ENCODE measurements at places on chromosomes 6 and 20.

DNA sequence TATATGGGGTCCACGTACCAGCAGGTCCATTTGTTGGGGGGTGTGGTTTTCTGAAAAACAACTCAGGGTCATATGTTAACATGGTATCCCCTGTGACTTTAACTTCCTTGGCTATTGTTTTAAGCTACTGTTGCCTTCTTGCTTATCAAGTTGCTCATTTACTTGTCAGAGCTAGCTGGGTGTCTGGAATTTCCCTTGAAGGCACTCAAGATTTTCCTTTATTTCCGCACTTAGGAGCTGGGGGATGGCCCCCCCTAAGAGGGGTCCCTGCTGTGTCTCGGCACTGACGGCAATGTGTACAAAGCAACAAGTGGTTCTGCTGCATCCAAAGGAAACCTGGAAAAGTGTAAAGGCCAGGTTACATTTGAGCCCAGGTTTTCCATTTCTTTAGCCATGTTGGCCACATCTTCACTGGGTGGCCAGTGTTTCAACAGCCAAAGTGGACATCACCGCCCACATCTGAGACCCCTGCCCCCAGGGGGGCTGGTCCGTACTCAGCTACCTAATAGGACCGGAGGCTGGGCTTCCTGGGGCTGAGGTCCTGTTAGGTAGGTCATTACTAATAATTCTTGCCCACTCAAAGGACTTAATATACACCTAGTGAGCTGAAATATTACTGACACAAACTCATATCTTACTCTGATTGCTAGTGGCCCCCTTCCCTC is 24.8 kb upstream of the SYNDIG1 start:
- no peak overlapping the region for H3K27ac ChIP-seq
- H3K36me3 ChIP-seq: no peaks in the 10 kb centered on the region
- DNase-seq: no peak

DNA sequence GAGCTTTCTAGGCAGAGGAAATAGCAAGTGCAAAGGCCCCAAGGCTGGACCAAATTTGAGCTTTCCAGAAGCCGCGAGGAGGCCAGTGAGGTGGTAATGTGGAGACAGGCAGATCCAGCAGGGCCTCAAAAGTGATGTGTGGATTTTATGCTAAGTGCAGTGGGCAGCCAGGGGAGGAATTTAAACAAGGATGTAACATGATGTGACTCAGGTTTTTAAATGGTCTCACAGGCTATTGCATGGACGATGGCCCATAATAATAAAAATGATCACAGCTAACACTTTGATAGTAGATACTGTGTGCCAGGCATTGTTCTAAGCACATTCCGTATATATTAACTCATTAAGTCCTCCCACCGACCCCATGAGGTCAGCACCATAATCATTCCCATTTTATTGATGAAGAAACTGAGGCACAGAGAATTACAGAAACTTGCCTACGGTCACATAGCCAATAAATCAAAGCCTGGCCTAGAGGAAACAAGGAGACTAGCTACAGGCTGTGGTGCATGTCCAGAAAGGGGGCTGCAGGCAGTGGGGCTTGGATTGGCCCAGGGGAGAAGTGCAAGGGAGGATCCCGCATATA is 18.0 kb upstream of the PREX1 start:
- peak overlapping the region; percentile 27 for H3K4me3 ChIP-seq
- no peaks in the 10 kb centered on the region for H3K36me3 ChIP-seq
- DNase-seq: no peak
- no peaks in the 10 kb centered on the region for H3K27me3 ChIP-seq
- H3K4me1 ChIP-seq: peaks cover 7% of the 10 kb centered on the region

- H3K4me1 ChIP-seq: no peaks in the 10 kb centered on the region
- no peak overlapping the region for H3K4me3 ChIP-seq
- peaks cover 12% of the 10 kb centered on the region for H3K36me3 ChIP-seq
- DNase-seq: no peak
- H3K27me3 ChIP-seq: peaks cover 1% of the 10 kb centered on the region
- H3K27ac ChIP-seq: no peak overlapping the region
Measured at GRCh38 chr6:21791581-21791980, 198.0 kb downstream of the SOX4 start.

GRCh38 chr20:15951658-15952057 is 621.6 kb downstream of the KIF16B start:
- H3K4me3 ChIP-seq: no peak overlapping the region
- no peak for DNase-seq
- H3K36me3 ChIP-seq: no peaks in the 10 kb centered on the region
- no peaks in the 10 kb centered on the region for H3K4me1 ChIP-seq
- H3K27me3 ChIP-seq: peaks cover 3% of the 10 kb centered on the region
- no peak overlapping the region for H3K27ac ChIP-seq

- no peaks in the 10 kb centered on the region for H3K27me3 ChIP-seq
- H3K4me3 ChIP-seq: no peak overlapping the region
- no peaks in the 10 kb centered on the region for H3K36me3 ChIP-seq
- no peak overlapping the region for H3K27ac ChIP-seq
- H3K4me1 ChIP-seq: peaks cover 2% of the 10 kb centered on the region
Measured at GRCh38 chr6:138261116-138261780, 43.0 kb upstream of the PBOV1 start.

DNA sequence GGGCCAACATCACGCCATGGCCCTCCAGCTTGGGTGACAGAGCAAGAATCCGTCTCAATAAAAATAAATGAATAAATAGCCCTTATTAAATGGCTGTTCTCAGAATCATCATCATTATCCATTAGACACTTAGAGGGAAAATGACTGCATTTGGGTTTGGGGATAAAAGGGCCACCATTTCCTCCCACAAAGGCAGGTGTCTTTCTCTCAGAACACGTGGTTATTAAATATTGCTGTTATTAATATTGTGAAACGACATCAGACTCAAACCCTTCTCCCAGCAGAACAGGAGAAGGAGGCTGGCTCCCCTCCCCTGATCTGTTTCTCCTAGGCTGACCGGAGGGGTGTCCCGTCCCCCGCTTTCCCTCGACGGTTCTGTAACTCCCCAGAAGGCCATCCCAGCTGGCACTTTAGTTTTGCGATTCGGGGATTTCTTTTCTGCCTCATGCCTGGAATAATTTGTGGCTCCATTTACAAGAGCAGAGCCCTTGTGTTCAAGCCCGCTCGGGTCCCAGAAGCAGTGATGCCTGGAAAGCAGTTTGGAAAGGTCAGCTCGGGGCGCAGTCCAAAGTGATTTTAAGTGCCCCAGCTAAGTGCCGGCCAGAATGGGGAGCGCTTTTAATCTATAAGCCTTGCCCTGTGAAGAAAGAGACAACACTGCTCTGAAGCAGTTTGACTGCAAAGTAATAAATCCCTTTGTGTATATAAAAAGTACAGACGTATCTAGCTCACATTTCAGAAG is 41.9 kb downstream of the EYA2 start:
- H3K27ac ChIP-seq: no peak overlapping the region
- H3K4me1 ChIP-seq: no peaks in the 10 kb centered on the region
- no peaks in the 10 kb centered on the region for H3K36me3 ChIP-seq
- H3K27me3 ChIP-seq: peaks cover 2% of the 10 kb centered on the region

- H3K27ac ChIP-seq: no peak overlapping the region
- DNase-seq: no peak
- no peaks in the 10 kb centered on the region for H3K4me1 ChIP-seq
- no peak overlapping the region for H3K4me3 ChIP-seq
- peaks cover 8% of the 10 kb centered on the region for H3K36me3 ChIP-seq
Measured at GRCh38 chr6:52115891-52116604, 28.6 kb upstream of the PKHD1 start.

- peaks cover 4% of the 10 kb centered on the region for H3K27me3 ChIP-seq
- no peak for DNase-seq
- H3K27ac ChIP-seq: no peak within 1 kb of the TSS
- peaks cover 3% of the 10 kb centered on the region for H3K36me3 ChIP-seq
- H3K4me1 ChIP-seq: no peaks in the 10 kb centered on the region
Measured at GRCh38 chr6:52087498-52087999, at the start of gene PKHD1. Gene PKHD1 (minus strand): TSS chr6:52087613. CDS start chr6:52084933, 2,680 bp downstream.

DNA sequence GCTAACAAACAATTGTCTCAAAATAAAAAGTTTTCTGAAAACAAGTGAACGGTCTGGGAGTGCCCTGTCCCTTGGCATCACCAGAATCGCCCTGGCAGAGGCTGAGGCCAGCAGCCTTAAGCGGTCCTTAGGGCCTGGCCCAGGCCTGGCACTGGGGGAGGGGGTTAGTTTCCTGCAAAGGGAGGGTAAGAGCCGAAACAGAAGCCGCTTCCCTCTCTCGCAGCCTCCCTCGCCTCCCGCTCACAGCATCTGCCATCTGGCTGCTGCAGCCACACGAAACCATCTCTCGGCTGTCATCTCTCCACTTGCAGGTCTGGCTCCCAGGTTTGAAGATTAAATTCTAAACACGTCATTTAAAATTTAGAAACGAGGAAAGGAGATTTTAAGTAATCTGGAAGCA is 31.5 kb downstream of the PMEPA1 start:
- H3K27ac ChIP-seq: no peak overlapping the region
- H3K4me3 ChIP-seq: no peak overlapping the region
- peaks cover 13% of the 10 kb centered on the region for H3K27me3 ChIP-seq
- peaks cover 70% of the 10 kb centered on the region for H3K4me1 ChIP-seq
- H3K36me3 ChIP-seq: peaks cover 29% of the 10 kb centered on the region

DNA sequence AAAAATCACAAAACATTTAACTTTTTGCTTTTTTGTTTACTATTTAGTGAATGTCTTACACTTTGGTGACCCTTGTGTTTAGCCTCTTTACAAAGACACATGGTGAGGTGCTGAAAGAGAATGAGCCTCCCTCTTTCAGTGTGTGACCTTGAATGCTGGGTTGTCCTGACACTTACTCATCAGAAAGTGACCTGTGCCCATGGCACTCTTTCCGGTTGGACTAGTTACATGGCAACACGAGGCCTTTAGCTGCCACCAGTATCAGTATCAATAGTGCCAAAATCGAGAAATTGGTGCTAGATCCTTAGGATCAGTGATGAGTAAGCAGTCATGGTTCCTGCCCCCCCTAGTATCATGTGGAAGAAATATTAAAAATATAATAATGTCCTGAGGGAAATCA is 1.7 kb upstream of the RPL7L1 start:
- H3K4me1 ChIP-seq: peaks cover 11% of the 10 kb centered on the region
- no peak overlapping the region for H3K4me3 ChIP-seq
- H3K36me3 ChIP-seq: no peaks in the 10 kb centered on the region
- peaks cover 3% of the 10 kb centered on the region for H3K27me3 ChIP-seq
- no peak overlapping the region for H3K27ac ChIP-seq
- no peak for DNase-seq

DNA sequence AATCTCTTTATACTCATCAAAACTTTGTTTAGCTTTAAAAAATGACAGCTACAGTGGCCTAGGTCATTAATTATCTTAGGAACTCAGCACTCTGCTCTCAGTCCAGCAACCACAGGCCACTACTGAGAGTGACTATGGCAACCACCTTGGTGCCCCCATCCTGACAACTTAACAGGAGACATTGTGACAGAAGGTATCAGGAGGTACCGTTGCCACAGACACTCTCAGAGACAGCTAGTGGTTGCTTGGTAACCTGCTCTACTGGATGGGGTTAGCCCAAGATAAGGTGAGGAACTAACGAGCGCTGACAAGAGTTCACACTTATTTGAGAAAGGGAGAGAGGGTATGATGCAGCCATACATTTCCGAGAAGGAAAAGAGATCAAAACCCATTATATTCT is 76.1 kb upstream of the TFAP2D start:
- no peak overlapping the region for H3K27ac ChIP-seq
- H3K4me1 ChIP-seq: no peaks in the 10 kb centered on the region
- no peak overlapping the region for H3K4me3 ChIP-seq
- DNase-seq: no peak
